ENCODE measurements at places on chromosomes 1 and 21.

GRCh38 chr1:154182344-154183045 is 9.4 kb downstream of the TPM3 start:
- DNase-seq: peak; percentile 88

DNA sequence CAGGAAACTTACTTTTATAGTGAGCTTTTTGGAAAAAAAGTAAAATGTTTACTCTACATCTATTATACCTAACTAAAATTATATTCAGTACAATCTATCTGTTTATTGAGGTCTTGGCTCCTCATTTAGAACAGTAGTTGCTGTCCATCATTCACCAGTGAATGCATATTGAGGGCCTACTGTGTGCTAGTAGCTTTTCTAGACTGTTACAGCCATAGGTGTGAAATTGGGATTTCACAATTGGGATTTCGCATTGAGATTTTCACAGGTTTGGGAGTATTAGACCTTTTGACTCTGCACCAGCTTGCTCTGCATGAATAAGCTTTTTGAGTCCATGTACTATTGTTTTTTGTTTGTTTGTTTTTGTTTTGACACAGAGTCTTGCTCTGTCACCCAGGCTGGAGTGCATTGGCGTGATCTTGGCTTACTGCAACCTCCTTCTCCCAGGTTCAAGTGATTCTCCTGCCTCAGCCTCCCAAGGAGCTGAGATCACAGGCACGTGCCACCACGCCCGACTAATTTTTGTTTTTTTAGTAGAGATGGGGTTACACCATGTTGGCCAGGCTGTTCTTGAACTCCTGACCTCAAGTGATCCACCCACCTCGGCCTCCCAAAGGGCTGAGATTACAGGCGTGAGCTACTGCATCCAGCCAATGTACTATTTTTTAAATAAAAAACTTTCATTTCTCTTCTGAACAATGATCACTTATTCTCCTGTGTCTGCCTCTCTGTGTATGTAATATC is 47.2 kb upstream of the ERRFI1 start:
- no peak for DNase-seq

DNA sequence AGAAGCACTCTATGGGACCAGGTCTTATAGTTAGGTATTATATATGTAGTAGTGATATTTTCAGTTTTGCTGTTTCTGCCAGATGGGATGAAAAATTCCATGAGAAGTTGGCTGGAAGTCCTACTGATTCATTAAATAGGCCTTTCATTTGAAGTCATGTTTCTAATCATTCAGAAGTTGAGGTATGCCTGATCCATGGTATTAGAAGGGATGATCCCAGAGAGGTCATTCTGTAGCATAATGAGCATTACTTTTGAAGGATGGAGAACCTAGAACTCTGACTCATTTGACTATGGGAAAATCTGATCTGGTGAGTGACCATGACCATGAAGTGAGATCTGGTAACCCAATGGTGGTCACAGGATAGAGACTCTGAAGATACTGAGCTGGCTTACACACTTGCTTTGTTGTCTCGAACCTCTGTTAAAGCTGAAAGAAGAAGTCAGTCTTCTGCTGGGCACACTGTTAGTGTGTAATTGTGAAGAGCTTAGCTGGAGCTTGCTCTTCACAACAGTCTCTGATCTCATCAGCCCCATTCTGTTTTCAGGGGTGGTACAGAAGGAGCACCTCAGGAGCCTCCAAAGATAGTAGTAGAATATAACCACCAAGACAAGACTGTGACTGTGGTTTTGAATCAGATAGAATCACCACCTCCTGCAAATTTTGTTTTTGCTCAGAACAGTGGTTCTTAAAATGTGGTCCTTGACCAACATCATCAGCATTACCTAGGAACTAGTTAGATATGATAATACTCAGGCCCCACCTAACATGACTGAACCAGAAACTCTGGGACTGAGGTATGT is 9.0 kb downstream of the MGST3 start:
- DNase-seq: peak; percentile 25

- no peak for DNase-seq
Observed at GRCh38 chr1:185063719-185064118, 18.4 kb downstream of the RNF2 start.

GRCh38 chr1:151340870-151341754 is 5.9 kb downstream of the RFX5 start:
- DNase-seq: peak; percentile 60

- peak; percentile 80 for DNase-seq
Observed at GRCh38 chr1:54800899-54801759, at the start of gene TTC22. TTC22 (minus strand) TSS chr1:54801323; CDS start chr1:54801163, 160 bp downstream.
